ENCODE measurements at places on chromosomes 6 and 20.

GRCh38 chr20:13638162-13638495, 603 bp downstream of the TASP1 start:
- peak; percentile 46 for DNase-seq

DNA sequence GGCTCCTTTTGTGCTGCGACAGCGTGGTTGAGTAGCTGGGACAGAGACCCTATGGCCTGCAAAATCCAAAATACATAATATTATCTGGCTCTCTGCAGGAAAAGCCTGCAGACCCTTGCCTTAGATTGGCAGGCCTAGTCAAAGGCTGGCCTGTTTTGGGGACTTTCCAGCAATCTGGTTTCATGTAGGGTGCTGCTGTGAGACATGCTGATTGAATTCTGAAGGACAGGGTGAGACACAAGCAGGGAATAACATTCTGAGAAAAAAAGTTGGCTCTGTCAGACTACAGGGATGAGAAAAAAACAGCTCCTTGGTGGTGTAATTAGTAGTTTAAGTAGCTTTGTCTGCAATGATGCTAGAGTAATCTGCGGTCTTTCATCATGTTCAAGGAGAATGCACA, 402.7 kb upstream of the AGPAT4 start:
- no peak for DNase-seq

DNA sequence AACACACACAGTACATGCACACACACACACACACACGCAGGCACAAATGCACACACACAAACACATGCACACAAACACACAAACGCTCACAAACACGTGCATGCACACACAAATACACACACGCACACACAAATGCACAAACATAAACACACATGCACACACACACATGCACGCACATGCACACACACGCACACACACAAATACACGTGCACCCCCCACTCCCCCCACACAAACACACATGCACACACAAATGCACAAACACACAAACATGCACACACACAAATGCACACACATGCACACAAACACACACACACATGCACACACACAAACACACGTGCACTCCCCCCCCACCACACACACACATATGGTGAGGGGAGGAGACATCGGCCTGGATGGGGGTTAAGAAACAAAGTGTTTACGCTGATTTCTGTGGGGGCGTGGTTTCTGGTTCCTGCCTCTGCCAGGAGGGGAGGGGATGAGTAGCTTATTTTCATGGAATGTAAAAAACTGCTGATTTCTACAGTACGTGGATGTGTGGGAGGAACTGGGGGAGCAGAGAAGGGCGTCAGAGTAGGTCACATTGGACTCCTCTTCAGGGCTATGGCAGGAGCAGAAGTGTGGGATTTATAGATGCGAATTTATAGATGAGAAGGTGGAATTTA, 607.2 kb downstream of the QKI start:
- DNase-seq = no peak

- no peak for DNase-seq
Observed at GRCh38 chr20:4997222-4997621, 4.1 kb downstream of the SLC23A2 start.

DNA sequence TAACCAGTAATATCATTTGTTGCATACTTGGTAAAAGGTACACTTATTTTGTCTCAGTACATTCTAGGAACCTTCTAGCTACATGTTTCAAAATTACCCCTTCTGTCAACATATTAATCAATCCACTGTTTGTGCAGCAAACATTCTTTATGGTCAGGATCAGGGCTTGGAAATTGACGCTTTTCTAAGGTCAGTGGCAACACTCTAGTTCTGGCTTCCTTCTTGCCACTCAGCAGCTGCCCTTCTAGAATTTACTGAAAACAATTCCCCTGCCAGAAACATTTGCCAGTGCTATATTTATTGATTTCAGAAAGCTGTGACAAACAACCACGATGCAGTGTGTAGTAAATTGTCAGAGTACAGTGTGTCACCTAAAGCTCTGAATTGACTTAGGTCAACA, 84.7 kb upstream of the FBXL4 start:
- no peak for DNase-seq

GRCh38 chr20:17262786-17263185, 35.9 kb downstream of the PCSK2 start:
- peak; percentile 70 for DNase-seq

DNA sequence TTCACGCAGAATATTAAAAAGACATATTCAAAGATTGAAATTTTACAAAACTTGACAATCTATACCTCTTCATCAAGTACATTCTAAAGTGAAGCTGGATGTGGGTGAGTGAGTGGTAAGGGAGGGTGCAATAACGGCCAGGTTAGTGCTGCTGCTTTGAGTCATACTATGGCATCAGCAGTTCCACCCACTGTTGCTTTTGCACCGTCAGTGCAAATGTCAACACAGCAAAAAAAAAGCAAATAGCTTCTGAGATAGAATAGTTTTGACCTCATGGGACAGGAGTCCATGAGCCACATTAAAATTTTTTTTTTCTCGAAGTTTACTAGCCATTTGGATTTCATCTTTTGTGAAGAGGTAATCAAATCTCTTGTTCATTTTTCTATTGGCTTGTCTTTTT, 31.8 kb downstream of the PSMF1 start:
- no peak for DNase-seq

GRCh38 chr20:13111249-13111911, 102.6 kb downstream of the SPTLC3 start:
- DNase-seq = no peak

Measured in Kasumi-1 (cell line).